ENCODE measurements at places on chromosomes 2 and 18. TPM values are rescaled to one million over a fixed set of nuclear protein-coding genes. Genes with fewer than 3 reads are reported as not detected.

TMEM169 gene
- 0.85 TPM for total RNA-seq

TXNL4A gene
- 146 TPM for total RNA-seq

E2F6 gene
- total RNA-seq: 30.5 TPM

TRABD2A gene
- 8.9 TPM for total RNA-seq

GPR75 gene
- total RNA-seq: 1.5 TPM
